Activated T-cell treated with anti-CD3 and anti-CD28 coated beads for 48 hours (primary cell): ENCODE measurements at places on chromosomes 4 and X.

DNA sequence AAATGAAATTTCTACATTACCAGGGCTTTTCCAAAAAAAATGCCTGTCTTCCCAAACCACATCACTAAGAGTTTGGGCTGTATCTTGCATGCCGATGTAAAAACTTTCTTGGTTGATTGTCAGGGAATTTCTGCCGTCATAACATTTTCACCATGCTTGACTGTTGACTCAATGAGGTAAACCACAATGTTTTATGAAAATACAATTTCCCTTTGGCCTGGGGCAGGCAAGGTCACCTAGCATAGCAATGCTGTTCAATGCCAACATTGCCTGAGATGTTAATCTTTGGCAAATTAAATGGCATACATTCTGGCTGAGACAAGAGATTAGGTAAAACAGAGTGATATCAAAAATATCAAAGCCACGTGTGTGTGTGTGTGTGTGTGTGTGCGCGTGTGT is 137.1 kb upstream of the TBL1X start:
- DNase-seq = no peak

GRCh38 chr4:8582436-8582835 is 2.2 kb downstream of the GPR78 start:
- DNase-seq = no peak

DNA sequence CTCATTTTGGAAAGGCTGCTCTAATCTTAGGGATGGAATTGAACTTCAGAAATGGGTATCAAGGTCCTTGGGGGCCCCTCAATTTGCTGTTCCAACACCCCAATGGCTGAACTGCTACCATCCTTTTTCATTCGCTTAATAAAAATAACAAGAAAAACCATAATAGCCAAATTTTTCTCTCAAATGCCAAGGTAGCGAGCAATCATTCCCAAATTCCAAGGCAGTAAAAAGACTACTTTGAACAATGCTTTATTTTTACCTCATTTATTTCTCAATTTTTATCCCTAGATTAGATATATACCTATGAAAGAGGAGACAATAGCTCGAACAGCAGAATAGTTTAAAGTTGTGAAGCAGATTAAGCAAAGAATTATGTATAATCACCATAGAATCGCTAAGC is 323.4 kb upstream of the SLC7A11 start:
- DNase-seq = no peak

DNA sequence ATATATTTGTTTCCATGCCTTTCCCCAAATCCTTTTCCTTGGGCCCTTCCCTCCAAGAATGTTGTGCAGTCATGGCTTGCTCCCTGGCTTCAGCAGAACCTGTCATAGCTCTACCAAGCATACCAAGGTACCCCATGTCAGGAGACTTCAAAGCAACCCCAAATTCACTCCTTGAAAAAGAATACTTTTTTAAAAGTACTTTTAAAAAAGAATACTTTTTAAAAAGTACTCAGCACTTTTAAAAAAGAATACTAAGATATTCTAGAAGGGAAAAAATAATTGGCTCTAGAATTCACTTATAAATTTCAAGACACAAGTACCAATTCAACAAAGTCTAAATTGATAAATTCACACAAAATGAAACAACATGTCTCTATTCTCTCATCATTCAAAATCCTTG is 76.0 kb downstream of the NR3C2 start:
- no peak for DNase-seq

DNA sequence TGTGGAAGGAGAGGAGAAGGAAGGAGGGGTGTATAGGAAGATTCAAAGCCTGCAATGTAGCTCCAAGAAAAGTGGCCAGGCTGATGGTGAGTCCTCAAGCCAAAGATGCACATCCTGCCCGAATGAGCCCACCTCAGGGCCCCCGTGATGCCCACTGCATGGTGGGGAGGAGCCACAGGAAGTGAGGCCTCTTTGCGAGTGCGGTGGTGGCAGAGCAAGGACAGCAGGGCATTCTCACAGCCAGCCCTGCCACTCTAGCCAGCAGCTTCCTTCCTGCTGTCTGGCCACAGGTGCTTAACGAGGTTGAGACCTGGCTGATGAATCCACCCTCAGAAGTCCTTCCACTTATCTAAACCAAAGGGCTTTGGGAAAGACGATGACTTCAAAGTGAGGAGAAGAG is 55.8 kb downstream of the BCOR start:
- no peak for DNase-seq

DNA sequence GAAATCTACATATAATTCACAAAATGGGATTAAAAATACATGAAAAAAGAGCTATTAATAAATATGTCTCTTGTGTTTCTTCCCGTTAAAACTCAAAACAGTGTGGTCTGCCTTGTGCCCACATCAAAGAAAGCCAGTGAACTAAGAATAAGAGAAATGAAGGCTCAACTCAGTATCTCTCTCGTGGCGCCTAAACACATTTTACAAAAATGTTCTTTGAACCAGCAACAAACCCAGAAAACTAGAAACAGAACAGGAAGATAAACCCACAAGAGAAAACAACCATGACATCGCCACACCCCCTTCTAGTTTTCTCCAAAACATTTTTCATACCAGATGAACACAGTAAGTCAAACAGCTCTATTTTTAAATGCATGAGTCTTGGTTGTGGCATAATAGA is 130.1 kb downstream of the DCHS2 start:
- DNase-seq = no peak

GRCh38 chrX:97416461-97416860 is 532.8 kb downstream of the RPA4 start:
- no peak for DNase-seq
